ENCODE measurements at places on chromosomes 12 and 14. TPM values are rescaled to one million over a fixed set of nuclear protein-coding genes. Genes with fewer than 3 reads are reported as not detected.

Gene ZNF705A
- not detected for total RNA-seq

Gene IGF1
- not detected for total RNA-seq

Gene PTPRO
- total RNA-seq, result 0.74 TPM

Gene KRT75
- total RNA-seq, result not detected

Gene FOXA1
- 11.2 TPM for total RNA-seq

Gene MIP
- total RNA-seq, result not detected

Gene TSPAN19
- 0.63 TPM for total RNA-seq

Gene KRT71
- total RNA-seq, result not detected

Gene SERPINA3
- 54.5 TPM for total RNA-seq

DNA sequence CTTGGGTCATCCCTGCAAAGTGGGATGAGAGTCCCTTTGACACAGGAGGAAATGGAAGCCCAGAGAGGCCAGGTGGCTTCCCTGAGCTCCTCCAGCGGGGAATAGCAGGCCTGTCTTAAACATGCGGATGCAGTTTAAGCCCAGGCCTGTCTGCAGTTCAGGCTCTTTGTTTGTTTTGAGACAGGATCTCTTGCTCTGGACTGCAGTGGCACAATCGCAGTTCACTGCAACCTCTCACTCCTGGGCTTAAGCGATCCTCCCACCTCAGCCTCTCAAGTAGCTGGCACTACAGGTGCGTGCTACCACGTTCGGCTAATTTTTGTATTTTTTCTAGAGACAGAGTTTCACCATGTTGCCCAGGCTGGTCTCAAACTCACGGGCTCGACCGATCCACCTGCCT is 3.5 kb downstream of the TRPV4 start:
- H3K27me3 ChIP-seq, result no peaks in the 10 kb centered on the region
- no peak for DNase-seq
- no peak overlapping the region for H3K4me3 ChIP-seq
- H3K4me1 ChIP-seq, result no peaks in the 10 kb centered on the region
- no peak overlapping the region for H3K27ac ChIP-seq

- peak within 1 kb of the TSS; percentile 74 for H3K4me3 ChIP-seq
- H3K4me1 ChIP-seq, result peaks cover 8% of the 10 kb centered on the region
- no peaks in the 10 kb centered on the region for H3K27me3 ChIP-seq
- no peak within 1 kb of the TSS for H3K27ac ChIP-seq
Measured at GRCh38 chr12:94650143-94651056, at the start of gene TMCC3. Gene TMCC3, minus strand, starts transcription at chr12:94650557. Its CDS starts 127 bp downstream, at chr12:94650430.

DNA sequence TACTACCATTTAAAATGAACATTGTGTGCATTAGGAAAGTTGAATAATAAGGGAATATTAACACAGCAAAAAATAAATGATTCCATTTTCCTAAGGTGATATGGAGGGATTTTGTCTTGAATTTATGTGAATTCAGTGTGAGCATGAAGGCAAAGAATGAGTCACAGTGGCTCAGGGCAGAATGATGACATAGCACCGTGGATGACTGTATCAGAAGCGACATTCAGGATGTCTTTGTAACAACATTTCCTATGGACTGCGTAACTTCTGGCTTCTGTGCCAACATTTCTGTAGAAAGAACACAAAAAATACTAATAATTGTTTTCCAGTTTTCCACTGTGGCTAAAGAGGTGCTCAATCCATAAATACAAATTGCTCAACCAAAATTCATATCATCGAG is 54.6 kb downstream of the TTC8 start:
- DNase-seq, result peak; percentile 77
- H3K36me3 ChIP-seq, result peaks cover 52% of the 10 kb centered on the region
- no peaks in the 10 kb centered on the region for H3K27me3 ChIP-seq
- H3K4me1 ChIP-seq, result no peaks in the 10 kb centered on the region
- peak overlapping the region; percentile 27 for H3K27ac ChIP-seq

GRCh38 chr12:6644903-6645302 is 2.3 kb downstream of the ACRBP start:
- no peak overlapping the region for H3K27ac ChIP-seq
- DNase-seq, result no peak
- no peaks in the 10 kb centered on the region for H3K4me1 ChIP-seq
- peaks cover 10% of the 10 kb centered on the region for H3K36me3 ChIP-seq

GRCh38 chr12:108599948-108600701 is 2.2 kb upstream of the TMEM119 start:
- H3K4me1 ChIP-seq, result no peaks in the 10 kb centered on the region
- no peaks in the 10 kb centered on the region for H3K36me3 ChIP-seq
- no peaks in the 10 kb centered on the region for H3K27me3 ChIP-seq
- DNase-seq, result no peak
- no peak overlapping the region for H3K4me3 ChIP-seq
- H3K27ac ChIP-seq, result no peak overlapping the region

- H3K4me1 ChIP-seq, result no peaks in the 10 kb centered on the region
- no peak for DNase-seq
- no peak overlapping the region for H3K27ac ChIP-seq
Measured at GRCh38 chr14:105882626-105883025, 356.2 kb downstream of the TMEM121 start.

DNA sequence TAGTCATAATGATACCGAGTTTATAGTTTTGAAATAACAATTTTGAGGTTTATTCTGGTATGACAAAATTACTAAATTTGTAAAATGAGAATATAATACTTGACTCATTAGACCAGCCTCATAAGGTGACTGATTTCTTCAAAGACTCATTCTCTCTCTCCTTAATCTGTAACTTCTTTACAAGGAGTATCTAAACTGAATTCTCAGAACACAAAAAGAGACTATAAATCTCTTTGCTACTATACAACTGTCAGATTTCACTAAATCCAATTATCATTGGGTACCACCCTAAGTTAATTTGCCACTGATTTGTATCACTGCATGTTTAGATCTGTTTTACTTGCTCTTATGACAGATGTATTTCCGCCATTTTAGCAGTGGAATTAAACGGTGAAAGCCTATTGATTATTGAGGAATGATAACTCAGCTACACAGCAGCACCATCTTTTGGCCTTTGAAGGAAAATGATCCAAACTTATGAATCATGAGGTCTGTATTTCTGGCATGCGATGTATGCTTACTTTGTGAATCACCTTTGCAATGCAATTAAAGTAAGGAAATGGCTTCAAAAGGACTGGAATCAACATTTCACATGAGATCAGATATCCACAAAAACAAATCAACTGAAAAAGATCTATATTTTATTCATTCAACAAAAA is 161.2 kb downstream of the RERGL start:
- H3K4me1 ChIP-seq, result peaks cover 7% of the 10 kb centered on the region
- H3K27me3 ChIP-seq, result peaks cover 15% of the 10 kb centered on the region
- H3K4me3 ChIP-seq, result no peak overlapping the region
- H3K36me3 ChIP-seq, result no peaks in the 10 kb centered on the region

GRCh38 chr14:25431211-25432076 is 381.5 kb upstream of the STXBP6 start:
- no peaks in the 10 kb centered on the region for H3K4me1 ChIP-seq
- no peaks in the 10 kb centered on the region for H3K36me3 ChIP-seq
- H3K4me3 ChIP-seq, result no peak overlapping the region
- no peak for DNase-seq
- H3K27ac ChIP-seq, result no peak overlapping the region

- no peak overlapping the region for H3K4me3 ChIP-seq
- H3K4me1 ChIP-seq, result peaks cover 11% of the 10 kb centered on the region
- no peaks in the 10 kb centered on the region for H3K27me3 ChIP-seq
- H3K27ac ChIP-seq, result no peak overlapping the region
Measured at GRCh38 chr14:45258073-45258472, 5.1 kb upstream of the MIS18BP1 start.

DNA sequence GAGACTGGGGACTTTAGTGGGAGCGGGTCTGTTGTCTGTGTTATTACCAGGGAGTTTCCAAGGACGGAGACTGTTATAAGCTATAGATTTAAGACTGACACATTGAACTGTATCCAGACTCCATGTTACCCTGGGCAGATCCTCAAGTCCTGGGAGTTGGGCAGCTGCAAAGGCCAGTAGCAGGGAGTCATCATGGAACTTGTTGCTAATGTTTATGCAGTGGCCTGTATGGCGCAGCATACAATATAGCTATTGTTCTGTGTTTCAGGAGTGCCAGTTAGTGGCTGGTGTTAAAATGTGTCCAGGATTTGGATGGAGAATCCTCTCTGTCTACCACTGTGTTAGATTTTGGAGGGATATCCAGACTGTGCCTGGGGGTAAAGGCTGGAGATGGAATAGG is 31.7 kb downstream of the SMOC1 start:
- no peak overlapping the region for H3K4me3 ChIP-seq
- no peaks in the 10 kb centered on the region for H3K36me3 ChIP-seq
- DNase-seq, result no peak
- H3K4me1 ChIP-seq, result peaks cover 9% of the 10 kb centered on the region

DNA sequence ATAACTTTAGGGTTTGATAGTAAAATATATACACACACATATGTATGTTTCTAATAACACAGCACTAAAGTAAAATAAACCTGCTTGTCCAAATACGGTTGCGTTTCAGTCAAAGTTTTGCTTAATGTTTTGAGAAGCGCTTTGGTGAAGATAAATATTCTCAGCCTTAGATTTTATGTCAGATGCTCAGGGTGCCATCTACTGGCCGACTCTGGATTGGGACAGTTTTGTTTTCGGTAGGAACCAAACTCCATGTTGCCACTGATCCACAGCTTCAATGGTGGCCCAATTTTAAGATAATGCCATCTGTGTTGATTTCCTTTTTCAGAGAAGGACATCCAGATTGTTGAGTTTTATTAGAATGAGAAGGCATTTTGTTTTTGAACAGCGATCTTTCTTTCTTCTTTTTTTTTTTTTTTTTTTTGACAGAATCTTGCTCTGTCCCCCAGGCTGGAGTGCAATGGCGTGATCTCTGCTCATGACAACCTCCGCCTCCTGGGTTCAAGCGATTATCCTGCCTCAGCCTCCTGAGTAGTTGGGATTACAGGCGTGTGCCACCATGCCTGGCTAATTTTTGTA is 43.1 kb downstream of the LLPH start:
- peak; percentile 79 for DNase-seq
- no peaks in the 10 kb centered on the region for H3K36me3 ChIP-seq

DNA sequence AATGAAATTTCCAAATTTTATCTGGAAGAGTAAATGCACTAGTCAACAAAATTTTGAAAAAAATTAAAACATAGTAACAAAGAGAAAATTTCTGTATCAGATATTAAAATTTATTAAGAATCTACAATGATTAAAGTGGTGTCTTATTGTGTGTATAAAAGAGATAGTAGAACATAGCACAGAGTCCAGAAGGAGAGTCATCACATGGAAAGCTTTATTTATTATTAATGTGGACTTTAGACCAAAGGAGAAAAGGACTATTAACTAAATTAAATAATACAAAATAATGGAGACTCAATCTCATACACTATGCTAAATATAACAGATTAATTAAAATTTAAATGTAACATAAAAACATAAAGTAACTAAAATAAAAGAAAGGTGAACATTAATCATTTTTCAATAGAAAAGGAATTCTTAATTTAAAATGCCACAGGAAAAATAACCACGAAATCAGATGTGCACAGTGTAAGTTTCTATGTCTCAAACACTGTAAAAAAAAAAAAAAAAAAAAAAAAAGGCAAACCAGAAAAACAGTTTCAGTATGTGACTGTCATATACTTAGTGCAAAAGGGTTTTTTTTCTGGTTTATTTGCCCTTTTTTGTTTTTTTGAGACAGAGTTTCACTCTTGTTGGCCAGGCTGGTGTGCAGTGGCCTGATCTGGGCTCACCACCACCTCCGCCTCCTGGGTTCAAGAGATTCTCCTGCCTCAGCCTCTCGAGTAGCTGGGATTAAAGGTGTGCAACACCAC is 95.4 kb downstream of the MYF5 start:
- H3K4me3 ChIP-seq, result no peak overlapping the region
- DNase-seq, result no peak
- no peak overlapping the region for H3K27ac ChIP-seq

DNA sequence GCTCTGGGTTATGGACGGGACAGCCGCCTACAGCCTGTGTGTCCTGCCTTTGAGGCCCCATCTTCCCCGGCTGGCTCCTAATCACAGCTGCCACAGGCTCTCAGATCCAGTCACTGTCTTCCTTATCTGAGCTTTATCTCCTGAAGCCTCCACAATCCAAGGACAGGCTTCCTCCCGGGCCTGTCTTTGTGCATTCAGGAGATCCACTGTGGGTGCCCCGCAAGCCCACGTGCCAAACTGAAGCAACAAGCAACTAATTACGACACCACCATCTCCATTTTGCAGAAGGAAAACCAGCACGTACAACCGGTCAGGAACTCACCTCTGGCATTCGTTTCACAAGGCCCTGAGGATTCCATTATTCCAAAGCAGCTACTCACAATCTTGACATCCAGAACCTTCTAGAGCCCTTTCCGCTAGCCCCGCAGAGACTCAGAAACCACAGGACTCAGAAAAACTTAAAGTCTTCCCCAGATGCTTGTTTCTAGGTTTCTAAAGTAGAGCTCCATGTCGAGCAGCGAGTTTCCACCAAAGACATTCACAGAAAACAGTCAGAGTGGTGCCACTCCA is 14.0 kb downstream of the SYNE3 start:
- H3K36me3 ChIP-seq, result no peaks in the 10 kb centered on the region
- H3K27me3 ChIP-seq, result no peaks in the 10 kb centered on the region
- no peak overlapping the region for H3K4me3 ChIP-seq
- DNase-seq, result no peak

DNA sequence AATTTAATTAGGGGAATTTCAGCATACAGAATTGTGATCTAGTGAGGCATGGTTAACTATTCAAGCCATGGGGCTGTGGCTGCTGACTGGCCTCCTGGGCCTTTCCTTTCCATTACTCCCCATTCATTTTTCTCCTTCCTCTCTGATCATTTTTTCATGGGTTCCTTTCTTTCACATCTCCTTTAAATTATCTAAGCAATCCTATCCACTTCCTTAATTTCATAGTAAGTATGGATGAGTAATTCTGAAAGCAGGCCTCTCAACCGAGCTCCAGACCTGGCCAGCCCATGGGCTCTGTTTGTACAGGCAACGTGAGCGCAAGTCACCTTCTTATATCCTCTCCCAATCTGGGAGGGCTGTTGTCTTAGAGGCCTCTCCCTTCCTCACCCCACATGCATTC is 13.4 kb downstream of the CKAP4 start:
- peaks cover 14% of the 10 kb centered on the region for H3K4me1 ChIP-seq
- H3K27ac ChIP-seq, result no peak overlapping the region
- no peak overlapping the region for H3K4me3 ChIP-seq
- H3K27me3 ChIP-seq, result no peaks in the 10 kb centered on the region

- peak; percentile 9 for DNase-seq
- H3K4me3 ChIP-seq, result no peak overlapping the region
- no peaks in the 10 kb centered on the region for H3K27me3 ChIP-seq
- H3K36me3 ChIP-seq, result no peaks in the 10 kb centered on the region
Measured at GRCh38 chr12:75452675-75453330, 27.8 kb upstream of the GLIPR1 start.

- no peaks in the 10 kb centered on the region for H3K27me3 ChIP-seq
- DNase-seq, result no peak
- peaks cover 12% of the 10 kb centered on the region for H3K4me1 ChIP-seq
- H3K4me3 ChIP-seq, result no peak overlapping the region
- H3K27ac ChIP-seq, result no peak overlapping the region
Measured at GRCh38 chr12:68919581-68920239, 13.3 kb downstream of the CPM start.

DNA sequence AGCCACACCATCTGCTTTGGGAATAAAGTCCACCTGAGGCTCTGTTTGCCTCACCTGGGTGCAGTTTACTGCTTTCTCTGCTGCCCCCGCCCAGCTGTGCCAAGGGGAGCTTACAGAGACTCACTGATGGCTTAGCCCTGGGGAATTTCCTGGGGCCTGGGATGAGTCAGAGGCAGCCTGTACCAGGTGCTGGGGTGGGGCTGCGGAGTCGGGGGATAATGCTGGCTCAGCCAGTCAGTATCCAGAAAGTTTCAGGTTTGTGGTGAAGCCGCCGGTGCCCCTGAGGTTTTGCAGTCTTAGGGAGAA is 22.3 kb downstream of the PLEKHG3 start:
- H3K27ac ChIP-seq, result peak overlapping the region; percentile 90
- peaks cover 31% of the 10 kb centered on the region for H3K36me3 ChIP-seq
- DNase-seq, result peak; percentile 87

Measured in MCF 10A (cell line).